ENCODE measurements at places on chromosomes 1 and 21. TPM values are rescaled to one million over a fixed set of nuclear protein-coding genes. Genes with fewer than 3 reads are reported as not detected.

DNA sequence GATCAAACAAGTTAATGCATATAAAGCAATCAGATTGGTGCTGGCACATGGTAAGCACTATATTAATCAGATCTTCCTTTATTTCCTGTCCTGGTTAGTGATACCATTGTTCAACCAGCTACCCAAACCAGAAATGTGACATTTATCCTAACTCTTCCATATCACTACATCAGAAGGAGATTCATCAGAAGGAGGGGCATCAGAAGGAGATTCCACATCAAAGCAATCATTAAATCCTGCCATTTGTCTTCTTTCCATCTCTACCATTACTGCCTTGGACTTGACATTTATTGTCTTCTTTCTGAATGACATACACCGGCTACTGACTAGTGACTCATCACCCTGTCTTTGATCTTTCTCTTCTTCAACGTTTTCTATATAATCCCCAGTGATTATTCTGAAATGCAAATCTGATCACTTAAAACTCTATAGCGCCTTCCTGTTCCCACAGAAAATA is 75.0 kb downstream of the DNM3 start:
- no peak overlapping the region for H3K27ac ChIP-seq
- no peaks in the 10 kb centered on the region for H3K27me3 ChIP-seq
- no peaks in the 10 kb centered on the region for H3K36me3 ChIP-seq
- no peaks in the 10 kb centered on the region for H3K4me1 ChIP-seq

DNA sequence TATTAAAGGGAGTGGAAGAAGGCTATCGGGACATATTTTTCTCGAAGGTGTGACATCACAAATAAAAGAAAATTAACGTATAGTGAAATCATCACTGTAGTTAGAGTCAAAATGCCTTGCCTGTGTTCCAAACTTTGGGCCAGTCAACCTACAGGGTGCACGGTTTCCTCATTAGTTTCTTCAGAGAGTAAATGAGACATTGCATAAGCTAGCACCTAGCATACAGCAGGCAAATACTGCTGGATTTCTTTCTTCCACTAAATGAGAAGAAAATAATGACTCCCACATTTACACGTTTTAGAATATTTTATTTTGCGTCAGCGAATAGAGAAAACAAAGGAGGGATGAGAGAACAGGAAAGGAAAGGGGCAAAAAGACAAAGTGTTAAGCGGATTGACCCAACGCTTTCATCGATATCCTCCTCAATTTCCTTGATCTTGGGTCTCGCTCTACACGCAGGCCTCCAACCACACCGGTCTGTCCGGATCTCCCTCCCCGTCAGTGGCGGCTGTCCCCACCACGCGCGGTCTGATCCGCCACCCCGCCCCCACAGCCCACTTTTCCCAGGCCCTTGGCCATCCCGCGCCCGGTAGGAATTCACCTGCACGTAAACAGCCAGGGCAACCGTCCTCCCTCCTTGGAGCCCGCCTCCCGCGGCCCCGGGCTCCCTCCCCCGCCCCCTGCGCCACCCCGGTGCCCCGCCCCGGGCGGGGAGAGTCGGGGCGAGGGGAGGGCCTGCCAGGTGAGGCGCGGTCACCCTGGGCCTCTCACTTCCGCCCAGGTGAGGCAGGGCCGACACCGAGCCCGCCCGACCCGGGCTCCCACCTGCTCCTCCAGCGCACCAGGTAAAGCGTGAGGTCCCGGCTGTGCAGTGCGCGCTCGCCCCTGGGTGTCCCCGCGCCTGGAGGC is at the start of gene PATJ:
PATJ (plus strand) TSS at position 770 of the 909 bp plus-strand sequence. CDS start 20,413 bp downstream, outside the sequence.
- DNase-seq = peak; percentile 80
- H3K27me3 ChIP-seq = no peaks in the 10 kb centered on the region
- H3K4me1 ChIP-seq = peaks cover 25% of the 10 kb centered on the region
- peak within 1 kb of the TSS; percentile 69 for H3K4me3 ChIP-seq
- H3K36me3 ChIP-seq = no peaks in the 10 kb centered on the region

GRCh38 chr1:204390751-204391466 is 20.7 kb downstream of the PPP1R15B start:
- H3K27me3 ChIP-seq = no peaks in the 10 kb centered on the region
- H3K4me1 ChIP-seq = peaks cover 3% of the 10 kb centered on the region
- no peak overlapping the region for H3K27ac ChIP-seq

The TTC13 gene
- 54.5 TPM for total RNA-seq

GRCh38 chr1:61255358-61255703 is 173.0 kb downstream of the NFIA start:
- DNase-seq = no peak
- H3K4me3 ChIP-seq = no peak overlapping the region
- H3K4me1 ChIP-seq = peaks cover 10% of the 10 kb centered on the region
- H3K36me3 ChIP-seq = no peaks in the 10 kb centered on the region
- no peaks in the 10 kb centered on the region for H3K27me3 ChIP-seq
